ENCODE measurements at places on chromosomes 11 and 22.

DNA sequence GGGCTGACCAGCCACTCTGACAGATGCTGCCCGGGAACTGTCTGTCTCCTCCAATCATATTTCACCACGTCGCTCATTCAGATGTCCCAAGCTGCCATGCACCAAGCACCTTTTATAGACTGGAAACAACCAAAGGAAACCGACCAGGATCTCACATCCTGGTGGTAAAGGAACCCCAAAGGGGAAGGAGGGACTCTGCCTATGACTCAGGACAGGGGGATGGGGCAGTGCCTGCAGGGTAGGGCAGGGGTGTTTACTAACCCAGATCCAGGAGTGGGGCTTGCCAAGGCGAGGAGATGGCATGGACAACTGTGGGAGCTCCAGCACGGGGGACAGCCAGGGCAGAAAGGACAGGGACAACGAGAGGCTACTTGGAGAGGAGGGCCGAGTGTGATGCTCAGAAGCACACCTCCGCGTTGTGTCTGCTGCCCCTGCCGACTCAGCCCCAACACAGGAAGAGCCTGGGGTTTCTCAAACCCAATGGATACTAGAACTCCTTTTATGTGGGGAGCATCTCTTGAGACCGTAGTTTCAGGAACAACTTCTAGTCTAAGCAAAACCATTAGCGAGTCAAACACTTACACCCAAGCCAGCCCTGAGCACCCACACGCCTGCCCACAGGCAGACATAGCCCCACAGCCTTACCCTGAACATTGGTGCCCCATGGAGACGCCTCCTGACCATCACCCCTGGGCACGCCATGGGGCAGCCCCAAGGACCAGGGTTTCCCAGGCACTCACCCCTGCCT, 4.0 kb downstream of the PRODH start:
- no peak for DNase-seq

DNA sequence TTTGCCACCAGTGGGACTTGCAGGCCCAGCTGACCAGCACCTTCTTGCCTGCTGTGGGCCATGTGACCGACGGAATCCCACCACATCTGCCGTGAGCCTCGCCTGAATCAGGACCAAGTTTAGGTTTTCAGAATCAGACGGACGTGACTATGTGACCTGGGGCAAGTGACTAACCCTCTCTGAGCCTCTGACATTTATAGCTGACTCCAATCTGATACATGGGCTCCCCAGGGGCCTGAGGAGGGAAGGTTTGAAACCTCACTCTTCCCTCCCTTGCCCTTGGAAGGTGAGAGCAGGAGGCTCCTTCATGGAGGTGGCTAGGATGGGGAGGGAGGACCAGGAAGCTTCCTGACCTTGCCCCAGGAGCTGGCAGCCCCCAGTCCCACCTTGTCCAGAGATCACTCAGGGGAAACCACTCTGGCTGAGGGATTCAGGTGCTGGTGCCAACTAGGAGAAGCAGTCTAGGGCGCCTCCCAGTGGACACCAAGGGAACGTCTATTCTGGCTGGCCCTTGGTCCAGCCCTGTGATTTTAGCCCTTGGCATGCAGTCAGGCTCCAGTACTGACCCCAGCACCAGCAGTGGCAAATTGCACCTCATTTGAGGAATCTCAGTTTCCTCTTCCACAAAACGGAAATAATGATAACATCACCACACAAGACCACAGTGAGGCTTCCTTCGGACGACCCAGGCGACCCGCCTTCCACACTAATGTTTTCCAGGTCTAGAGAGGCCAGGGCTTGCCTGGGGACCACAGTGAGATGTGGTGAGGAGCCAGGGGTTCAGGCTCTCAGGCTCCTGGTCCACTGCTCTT, 47.2 kb upstream of the SYT7 start:
- DNase-seq: peak; percentile 67

- no peak for DNase-seq
Observed at GRCh38 chr11:45369313-45369712, 83.2 kb upstream of the SYT13 start.

GRCh38 chr11:64998690-64999431, 2.1 kb upstream of the BATF2 start:
- peak; percentile 68 for DNase-seq

- no peak for DNase-seq
Observed at GRCh38 chr11:123452794-123453193, 22.7 kb downstream of the GRAMD1B start.

DNA sequence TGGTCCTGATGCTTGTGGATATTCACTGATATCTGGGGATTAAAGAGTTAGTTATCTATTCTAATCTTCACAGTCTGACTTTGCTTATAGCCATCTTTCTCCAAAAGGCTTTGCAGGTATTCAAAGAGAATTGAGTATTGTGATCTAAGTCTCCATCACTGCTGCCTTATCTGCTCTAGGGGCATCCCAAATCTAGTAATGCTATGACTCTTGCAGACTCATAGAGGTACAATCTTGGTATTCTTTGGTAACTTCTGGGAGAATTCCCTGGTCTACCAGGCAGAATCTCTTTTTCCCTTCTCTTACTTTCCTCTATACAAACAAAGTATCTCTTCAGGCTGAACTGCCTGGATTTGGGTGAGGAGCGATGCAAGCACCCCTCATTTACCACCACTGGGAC, 746.3 kb downstream of the JRKL start:
- DNase-seq: no peak

- no peak for DNase-seq
Observed at GRCh38 chr11:59119826-59120225, 12.8 kb downstream of the FAM111B start.

- DNase-seq: no peak
Observed at GRCh38 chr22:44389181-44389580, 76.4 kb upstream of the SHISAL1 start.

DNA sequence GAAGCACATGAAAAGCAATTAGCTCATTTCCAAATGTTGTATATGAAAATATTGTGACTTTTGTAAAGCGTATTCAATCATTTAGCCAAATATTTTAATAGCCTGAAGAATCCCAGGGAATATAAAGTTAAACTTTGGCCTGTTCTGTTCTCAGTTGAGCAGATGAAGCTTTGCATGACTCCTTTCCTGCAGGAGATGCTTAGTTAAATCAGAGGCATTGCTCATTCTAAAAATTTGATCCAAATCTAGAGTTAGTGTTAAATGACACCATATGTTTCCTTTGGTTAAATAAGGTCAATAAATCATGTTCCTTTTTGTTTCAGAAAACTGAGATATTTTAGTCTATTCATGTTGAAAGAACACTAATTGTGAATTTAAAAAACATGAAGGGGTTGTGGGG, 51.2 kb upstream of the BIRC3 start:
- DNase-seq: no peak

- DNase-seq: no peak
Observed at GRCh38 chr22:22926370-22927195, 39.0 kb downstream of the IGLL5 start.

DNA sequence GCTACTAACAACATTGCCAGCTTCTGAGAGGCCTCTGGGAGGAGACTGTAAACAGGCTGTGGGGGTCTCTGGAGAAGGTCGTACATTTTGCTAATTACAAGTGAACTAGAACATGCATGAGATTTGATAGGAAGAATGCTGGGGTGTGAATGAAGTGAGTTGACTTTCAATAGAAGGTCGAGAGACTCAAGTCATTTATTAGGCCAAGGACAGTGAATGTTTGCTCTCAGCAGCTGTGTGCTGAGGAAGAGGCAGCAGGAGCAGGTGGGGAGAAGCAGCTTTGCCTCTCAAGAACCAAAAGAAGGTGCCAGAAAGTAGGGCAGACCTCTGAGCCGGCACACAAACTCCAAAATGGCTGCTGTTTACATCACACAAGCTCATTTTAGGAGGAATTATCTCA, 91.7 kb downstream of the PIWIL4 start:
- DNase-seq: no peak

GRCh38 chr11:96189351-96189750, 153.6 kb downstream of the MAML2 start:
- no peak for DNase-seq

DNA sequence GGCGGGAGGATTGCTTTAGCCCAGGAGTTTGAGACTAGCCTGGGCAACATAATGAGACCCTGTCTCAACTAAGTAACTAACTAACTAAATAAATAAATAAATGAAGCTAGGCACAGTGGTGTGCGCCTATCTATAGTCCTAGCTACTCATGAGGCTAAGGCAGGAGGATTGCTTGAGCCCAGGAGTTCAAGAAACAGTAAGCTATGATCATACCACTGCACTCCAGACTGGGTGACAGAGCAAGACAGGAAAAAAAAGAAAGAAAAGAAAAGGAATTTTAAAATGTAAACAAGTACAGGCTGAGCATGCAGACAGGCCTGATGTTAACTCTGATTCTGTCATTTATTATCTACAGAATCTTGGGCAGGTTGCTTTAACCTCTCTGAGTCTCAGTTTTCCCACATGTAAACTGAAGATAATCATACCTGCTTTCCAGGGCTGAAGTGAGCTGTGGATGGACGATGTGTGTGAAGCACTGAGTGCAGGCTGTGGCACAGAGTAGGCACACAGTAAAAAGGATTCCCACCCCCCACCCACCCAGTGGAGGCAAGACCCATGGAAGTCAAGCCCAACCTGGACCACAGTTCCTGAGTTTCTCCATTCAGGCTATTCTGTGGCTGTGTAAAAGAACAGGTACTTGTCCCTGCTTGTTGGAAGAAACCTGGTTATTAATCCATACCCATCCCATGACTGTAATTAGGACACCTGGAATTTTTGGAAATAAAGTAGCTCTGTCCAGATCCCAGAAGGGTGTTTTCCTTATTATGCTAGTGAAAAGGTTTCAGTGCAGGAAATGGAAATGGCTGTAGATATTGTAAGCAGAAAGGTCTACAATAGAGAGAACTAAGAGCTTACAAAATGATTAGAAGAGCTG, 18.7 kb upstream of the SCUBE2 start:
- DNase-seq: no peak

DNA sequence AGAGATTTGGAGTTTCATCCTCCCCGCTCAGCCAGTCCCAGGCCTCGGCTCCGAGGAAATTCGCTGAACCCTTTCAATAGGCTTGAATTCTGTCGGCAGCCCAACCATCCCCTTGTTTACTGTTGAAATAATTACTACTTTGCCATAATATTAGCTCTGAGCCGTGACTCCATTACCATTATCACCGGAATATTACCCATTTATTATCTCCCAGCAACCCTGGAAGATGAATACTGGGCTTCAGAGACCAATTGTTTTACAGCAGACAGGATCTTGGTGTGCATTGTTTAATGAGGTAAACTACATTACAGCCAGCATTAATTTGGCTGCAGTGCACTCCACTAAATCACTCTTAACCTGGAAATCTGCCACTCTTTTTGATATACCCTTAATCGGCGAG, 867.4 kb downstream of the NTM start:
- DNase-seq: no peak

GRCh38 chr11:72647882-72648281, 26.3 kb downstream of the PDE2A start:
- no peak for DNase-seq

GRCh38 chr11:9527481-9528135, 45.9 kb upstream of the WEE1 start:
- DNase-seq: no peak

- DNase-seq: peak; percentile 61
Observed at GRCh38 chr11:108895579-108896480, 231.0 kb downstream of the DDX10 start.

GRCh38 chr11:111069066-111069465, 176.5 kb upstream of the POU2AF2 start:
- DNase-seq: no peak
